ENCODE measurements at places on chromosomes 6 and 20. TPM values are rescaled to one million over a fixed set of nuclear protein-coding genes. Genes with fewer than 3 reads are reported as not detected.

The OXT gene
- not detected for total RNA-seq

The MLIP gene
- total RNA-seq = 6.1 TPM

The CST4 gene
- 0.25 TPM for total RNA-seq

The TMC2 gene
- total RNA-seq = not detected

The SLPI gene
- total RNA-seq = not detected

The RAET1L gene
- not detected for total RNA-seq

The XKR7 gene
- not detected for total RNA-seq

The MTFR2 gene
- total RNA-seq = 11.3 TPM
